ENCODE measurements at places on chromosomes 7 and 10.

GRCh38 chr7:55898287-55898686, 11.0 kb downstream of the ZNF713 start:
- DNase-seq = no peak

DNA sequence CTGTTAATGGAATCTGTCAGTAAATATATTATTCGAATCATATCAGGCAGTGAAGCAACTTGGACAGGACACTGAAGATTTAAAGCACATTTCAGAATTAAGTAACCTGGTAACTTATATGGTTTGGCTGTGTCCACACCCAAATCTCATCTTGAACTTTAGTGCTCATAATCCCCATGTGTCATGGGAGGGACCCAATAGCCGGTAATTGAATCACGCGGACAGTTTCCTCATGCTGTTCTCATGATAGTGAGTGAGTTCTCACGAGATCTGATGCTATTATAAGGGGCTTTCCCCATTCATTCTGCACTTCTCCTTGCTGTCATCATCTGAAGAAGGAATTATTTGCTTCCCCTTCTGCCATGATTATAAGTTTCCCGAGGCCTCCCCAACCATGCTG, 83.2 kb upstream of the COL1A2 start:
- no peak for DNase-seq

DNA sequence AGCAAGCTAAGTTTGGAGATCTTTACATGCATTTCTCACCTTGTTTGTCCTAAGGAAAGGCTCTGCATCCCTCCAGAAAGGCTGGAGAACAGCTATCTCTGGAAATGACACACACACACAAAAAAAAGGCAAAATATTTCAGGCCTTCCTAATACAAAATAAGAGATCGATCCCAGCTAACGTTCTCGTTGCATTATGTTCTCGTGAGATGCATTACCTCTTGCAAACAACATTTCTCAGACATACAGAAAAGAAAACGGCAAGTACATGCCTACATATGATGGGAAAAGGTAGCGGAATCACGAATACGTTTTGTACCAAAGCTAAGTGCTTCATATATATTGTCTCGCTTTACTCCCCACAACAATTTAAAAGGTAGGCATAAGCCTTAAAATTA, 488 bp downstream of the MTERF1 start:
- DNase-seq = no peak

- DNase-seq = no peak
Observed at GRCh38 chr10:77907462-77907861, 19.1 kb downstream of the DLG5 start.
